ENCODE measurements at places on chromosomes 5 and 9.
A peak's percentile ranks its signal among the peaks of the same experiment; 100 is the strongest.

DNA sequence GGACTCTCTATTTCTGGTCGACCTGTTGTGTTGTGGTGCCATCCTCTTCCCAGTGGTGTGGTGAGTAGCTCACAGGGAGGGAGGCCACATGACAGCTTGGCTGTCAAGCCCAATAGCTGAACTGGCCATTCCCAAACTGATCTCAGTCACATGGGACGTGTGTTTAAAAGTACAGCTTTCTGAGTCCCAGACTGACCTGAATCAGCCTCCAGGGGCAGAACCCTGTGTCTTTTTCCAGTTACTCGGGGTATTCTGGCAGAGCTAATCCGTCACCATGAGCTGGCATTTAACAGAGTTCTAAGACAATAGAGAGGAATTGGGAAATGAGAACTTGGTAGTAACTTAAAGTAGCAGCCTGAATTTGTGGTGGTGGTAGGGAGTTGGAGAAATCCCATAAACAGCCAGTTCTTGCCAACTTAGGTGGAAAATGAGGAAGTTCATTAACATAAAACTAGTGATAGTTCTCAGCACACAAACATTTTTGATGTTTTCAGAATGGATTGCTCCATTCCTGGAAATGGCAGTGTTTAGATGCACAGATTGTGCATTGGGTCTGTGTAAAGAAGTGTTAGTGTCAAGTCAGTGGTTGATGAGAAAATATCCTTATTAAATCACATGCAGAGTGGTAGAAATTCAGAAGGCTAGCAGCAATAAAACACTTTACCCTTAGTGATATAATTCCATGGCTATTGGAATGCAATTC lies 50.9 kb downstream of the GPR107 start:
- no peak for DNase-seq

- no peak for DNase-seq
Measured at GRCh38 chr9:133945314-133945975, 46.7 kb downstream of the VAV2 start.

DNA sequence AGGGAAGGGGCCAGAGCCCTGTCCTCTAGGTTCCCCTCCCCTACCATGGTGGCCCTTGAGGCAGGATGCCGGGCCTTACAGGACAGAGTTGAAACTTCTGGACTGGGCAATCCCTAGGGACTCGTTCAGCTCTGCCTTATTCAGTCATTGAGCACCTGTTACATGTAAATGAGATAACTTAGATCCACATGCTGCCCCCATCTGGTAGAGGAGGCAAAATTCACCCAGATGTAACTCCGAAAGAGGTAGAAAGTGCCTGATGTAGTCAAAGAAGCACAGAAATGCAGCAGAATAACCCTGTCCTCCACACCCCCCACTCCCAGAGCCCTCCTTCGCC lies 1.5 kb downstream of the GGTA1 start:
- peak; percentile 30 for DNase-seq

DNA sequence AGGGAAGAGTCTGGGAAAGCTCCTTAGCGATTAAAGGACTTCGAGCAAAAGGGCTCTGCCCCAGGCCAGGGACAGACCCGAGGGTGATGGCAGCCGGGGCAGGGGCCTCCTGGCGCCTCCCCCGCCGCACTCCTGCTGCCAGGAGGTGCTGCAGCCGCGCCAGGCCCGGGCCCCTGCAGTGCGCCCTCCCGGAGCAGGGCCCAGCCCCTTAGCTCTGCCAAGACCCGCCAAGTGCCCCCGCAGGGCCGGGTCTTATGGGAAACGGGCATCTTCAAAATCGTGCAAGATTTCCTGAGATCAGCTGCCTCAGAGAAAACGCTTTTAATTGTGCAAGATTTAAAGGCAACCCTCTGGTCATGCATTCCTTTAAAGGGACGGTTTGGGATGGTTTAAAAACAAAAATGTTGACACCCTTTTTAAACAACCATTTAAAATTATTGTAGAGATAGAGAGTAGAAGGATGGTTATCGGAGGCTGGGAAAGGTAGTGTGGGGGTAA lies 52.4 kb downstream of the CDC14B start:
- DNase-seq, result no peak

DNA sequence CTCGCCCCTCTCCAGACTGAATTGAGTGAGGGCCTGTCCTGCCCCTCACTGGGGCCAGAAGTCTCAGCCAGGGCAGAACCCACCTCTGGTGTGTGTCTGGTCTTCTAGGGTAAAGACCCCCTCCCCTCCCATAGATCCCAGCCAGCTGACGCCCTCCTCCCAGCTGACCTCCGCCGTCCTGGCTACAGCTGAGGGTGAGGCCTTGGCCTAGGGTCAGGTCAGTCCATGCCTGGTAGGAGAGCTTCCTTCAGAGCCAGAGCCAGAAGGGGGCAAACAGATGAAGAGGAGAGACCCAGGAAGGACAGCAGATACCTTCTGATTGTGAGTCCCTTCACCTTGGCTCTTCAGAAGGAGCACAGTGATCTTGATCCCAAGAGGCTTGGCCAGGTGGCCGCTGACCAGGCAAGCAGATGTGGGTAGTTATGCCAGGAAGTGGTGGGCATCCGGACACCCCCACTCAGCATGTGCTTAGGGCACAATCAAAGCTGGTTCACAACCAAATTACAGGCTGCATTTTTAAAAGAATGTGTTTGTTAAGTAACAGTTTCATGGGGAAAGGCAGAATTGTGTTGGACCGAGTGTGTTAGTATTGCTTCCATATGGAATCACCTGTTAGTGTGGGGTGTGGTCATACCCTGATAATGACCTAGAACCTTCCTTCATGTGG lies 29.9 kb downstream of the JADE2 start:
- no peak for DNase-seq

DNA sequence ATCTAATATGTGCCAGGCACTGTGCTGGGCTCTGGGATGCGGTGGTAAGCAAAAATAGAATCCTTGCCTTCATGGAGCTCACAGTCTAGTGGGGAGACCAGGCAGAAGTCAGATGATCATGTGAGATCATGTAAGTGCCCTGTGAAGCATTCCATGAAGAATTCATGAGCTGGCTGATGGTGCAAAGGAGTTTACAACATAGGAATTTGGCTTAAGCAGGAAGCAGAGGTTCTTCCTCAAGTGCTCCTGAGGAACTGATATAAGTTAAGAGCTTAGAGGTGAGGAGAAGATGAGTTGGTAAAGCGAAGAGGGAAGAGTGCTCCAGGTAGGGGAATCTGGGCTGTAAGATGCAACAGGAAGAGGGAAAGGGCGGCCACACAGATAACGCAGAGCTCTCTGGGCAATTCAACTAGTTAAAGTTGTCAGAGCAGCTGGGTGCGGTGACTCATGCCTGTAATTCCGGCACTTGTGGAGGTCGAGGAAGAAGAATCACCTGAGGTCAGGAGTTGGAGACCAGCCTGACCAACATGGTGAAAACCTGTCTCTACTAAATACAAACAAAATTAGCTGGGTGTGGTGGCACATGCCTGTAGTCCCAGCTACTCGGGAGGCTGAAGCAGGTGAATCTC lies 78.5 kb upstream of the SPATA31D4 start:
- no peak for DNase-seq

DNA sequence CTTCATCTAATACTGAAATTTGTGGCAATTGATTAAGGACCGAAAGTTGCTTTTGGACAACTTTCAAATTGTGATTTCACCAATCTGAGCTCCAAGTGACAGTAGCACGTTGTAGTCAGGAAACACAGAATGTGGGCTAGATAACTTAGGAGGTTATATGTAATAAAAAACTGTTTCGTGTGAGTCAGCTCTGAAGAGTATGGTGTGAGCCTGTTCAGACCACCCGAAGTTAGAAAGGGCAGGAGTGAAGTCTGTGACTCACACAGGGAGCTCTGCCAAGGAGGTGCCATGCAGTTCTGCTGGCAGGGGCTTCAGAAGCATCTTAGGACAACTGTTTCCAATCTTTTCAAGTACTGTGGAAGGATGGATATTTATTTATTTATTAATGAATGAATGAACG lies 16.4 kb upstream of the ZBTB34 start:
- no peak for DNase-seq

DNA sequence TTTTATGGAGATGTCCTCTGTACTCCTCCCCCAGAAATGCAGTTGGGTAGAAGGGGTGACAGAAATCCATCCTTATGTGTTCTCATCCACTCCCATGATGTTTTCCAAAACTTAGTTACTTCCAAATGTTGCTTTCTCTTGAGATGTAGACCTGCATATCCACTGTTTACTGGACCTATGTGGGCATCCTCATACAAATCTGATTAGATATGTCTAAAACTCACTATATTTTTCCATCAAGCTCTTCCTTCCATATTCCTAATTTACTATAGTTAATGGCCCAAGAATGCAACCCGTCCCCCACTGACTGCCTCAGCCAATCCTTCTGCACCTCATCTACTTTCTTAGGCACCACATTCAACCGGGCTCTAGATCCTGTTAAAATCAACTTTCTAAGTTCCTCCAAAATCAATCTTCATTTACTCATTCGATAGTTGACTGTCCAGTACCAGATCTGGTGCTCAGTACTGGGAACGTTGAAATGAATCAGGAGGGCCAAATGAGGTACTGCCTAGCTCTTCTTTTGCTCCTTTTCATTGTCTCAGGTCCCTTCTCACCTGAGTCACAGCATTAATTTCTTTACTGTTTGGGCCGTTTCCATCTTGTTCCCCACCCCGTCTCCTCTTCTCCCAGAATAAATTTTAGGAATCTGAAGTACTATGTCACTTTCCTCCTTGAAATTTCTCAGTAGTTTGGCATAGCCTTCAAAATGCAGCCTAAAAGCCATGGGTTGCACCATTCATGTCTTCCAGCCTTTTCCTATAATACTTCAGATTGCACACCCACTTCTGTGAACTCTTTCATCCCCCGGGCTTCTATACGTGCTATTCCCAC lies 7.9 kb downstream of the PLK2 start:
- no peak for DNase-seq

DNA sequence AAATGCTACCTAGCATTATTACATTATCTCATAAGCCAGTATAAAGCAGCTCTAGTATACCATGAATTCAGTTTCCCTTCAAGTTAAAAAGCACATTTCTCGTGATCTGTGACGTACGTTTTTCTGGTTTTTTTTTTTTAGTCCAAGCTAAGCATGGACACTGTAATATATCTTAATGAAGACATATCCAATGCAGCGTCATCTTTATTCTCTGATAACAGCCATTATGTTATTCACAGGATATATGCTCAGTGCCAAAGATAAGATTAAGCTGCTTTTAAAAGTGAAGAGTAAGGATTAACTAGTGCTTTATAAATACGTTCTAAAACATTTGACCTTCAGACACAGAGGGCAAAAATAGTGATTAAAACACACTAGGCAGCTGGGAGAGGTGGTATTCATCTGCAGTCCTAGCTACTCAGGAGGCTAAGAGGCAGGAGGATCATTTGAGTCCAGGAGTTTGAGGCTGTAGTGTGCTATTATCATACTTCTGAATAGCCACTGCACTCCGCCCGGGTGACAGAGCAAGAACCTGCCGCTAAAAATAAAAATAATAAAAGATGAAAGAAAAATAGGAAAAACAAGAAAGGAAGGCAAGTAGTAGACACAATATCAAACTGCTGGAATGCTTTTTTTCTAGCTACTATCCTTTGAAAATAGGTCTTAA lies 7.7 kb downstream of the CSNK1A1 start:
- no peak for DNase-seq

GRCh38 chr5:96638561-96638960 lies 23.6 kb upstream of the CAST start:
- DNase-seq, result no peak

DNA sequence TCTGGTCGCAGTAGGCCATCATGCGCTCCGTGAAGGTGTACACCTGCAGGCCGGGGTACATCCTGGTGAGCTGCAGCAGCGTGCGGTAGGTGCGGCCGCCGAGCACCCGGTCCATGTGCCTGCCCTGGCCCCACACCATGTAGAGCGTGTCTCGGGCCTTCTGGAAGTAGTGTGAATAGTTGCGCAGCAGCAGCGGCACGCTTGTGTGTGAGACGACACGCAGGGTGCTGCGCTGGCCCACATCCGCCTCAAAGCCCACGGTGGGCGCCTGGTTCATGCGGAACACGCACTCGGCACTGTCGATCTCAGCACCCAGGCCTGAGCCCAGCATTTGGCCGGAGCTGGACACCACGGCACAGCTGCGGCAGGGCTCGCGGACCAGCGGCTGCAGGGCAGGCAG lies 4.5 kb downstream of the ST6GALNAC4 start:
- no peak for DNase-seq

DNA sequence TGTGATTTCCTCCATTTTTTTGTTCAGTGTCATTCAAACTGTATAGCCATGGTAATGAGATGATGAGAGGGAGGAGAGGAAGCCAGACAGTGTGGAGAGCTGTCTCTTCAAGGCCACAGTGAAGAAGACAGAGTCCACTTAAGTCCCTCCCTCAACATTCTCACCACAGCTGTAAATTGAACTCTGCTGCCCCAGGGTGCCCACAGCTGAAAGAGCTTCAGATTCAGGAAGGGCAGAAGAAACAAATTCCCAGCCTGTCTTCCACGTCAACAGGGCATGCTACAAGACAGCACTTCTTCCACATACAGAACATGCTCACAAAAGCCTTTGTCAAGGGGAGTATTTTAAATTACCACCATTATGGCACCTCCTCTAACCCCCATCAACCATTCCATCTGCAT lies 100.4 kb downstream of the KLHL3 start:
- DNase-seq, result no peak

GRCh38 chr5:171776213-171776612 lies 9.4 kb upstream of the SMIM23 start:
- no peak for DNase-seq

DNA sequence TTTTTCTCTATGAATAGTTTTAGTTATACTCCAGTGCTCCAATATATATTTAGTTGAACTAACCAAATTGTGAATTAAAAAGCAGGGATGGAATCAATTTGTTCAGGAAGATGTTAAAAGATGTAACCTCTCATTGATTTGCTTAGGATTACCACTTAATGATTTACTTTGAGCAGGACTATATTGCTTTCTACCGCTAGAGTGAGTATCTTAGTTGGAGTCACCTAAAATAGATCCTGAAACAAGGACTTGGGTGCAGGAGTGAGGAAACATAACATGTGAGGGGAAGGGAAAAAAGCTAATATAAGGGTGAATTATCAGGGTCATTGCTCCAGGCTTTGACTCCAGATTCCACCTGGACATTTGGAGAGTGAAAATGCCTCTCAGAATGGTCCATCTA lies 2277.4 kb upstream of the C9orf72 start:
- DNase-seq, result no peak

DNA sequence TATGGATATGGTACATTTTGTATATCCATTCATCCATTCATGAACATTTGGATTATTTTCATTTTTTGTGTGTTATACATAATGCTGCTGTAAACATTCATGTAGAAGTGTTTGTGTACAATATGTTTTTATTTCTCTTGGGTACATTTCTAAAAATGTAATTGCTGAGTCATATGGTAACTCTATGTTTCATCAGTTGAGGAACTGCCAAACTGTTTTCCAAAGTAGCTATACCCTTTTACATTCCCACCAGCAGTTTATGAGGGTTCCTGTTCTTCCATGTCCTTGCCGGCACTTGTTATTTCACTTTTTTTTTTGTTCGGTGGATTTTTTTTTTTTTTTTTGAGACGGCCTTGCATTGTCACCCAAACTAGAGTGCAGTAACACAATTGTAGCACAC lies 54.0 kb upstream of the MCCC2 start:
- no peak for DNase-seq

GRCh38 chr9:91577633-91578061 lies 154.0 kb upstream of the NFIL3 start:
- no peak for DNase-seq

GRCh38 chr9:6852243-6852963 lies 94.6 kb downstream of the KDM4C start:
- DNase-seq, result no peak

- DNase-seq, result no peak
Measured at GRCh38 chr9:111386386-111386785, 56.4 kb upstream of the OR2K2 start.
